Hematopoietic multipotent progenitor cell (in vitro differentiated cells): ENCODE measurements at places on chromosomes 5 and 9. TPM values are rescaled to one million over a fixed set of nuclear protein-coding genes. Genes with fewer than 3 reads are reported as not detected.

- DNase-seq, result no peak
Observed at GRCh38 chr9:91567642-91568274, 144.1 kb upstream of the NFIL3 start.

SLC45A2 gene
- total RNA-seq, result 0.27 TPM

KDM3B gene
- 50.9 TPM for total RNA-seq

DNA sequence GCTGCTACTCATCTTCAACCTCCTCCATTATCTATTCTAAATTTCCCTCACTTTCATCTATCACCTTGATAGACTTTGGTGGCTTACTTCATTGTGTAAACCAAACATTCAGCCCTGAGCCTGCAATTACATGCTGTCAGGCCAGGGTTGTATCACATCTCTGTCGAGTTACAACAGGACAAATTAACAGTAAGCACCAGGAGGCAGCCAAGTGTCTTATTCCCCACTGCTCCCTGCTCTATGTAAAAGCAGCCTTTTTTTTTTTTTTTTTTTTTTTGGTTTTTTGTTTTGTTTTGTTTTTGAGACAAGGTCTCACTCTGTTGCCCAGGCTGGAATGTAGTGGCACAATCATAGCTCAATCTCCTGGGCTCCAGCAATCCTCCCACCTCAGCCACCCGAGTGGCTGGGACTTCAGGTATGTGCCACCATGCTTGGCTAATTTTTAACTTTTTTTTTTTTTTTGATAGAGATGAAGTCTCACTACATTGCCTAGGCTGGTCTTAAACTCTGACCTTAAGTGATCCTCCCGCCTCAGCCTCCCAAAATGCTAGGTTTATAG is 15.2 kb upstream of the ZCCHC9 start:
- DNase-seq, result no peak

MYMK gene
- not detected for total RNA-seq

DNA sequence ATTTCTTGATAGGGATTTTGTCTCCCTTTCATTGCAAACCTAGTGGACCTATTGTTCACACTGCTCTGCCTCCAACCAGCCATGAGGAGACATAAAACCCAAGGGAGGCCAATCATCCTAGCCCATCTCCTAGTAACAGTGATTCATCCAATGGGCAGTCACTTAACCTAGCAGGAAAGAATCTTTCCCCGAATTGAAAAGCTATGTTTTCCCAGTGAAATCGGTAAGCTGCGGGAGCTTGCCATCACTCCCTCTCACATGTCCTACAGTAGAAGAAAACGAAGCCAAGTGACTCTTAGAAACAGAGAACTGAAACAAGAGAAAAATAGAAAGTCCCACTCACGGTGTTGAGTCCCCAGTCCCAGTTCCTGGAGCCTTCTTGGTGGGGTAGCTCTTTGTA is 123.3 kb downstream of the SUSD1 start:
- DNase-seq, result no peak

DNA sequence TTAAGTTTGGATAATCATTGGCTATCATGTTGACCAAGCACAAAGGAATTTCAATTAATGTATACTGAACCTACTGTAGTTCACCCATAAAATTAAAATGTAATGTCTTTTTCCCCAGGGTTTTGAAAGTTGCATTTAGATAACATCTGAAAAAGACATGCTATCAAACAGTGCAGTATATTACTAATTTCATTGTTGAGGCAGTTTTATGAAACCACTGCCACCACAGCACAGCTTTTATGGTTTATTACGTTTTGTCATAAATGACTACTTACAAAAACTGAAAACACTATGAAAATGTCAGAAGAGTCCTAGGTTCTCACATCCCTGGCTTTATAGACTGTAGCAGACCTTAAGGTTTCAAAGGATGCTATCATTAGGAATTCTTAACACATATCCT is 32.0 kb upstream of the HAPLN1 start:
- no peak for DNase-seq
